ENCODE measurements at places on chromosomes 7 and 10. TPM values are rescaled to one million over a fixed set of nuclear protein-coding genes. Genes with fewer than 3 reads are reported as not detected.

DNA sequence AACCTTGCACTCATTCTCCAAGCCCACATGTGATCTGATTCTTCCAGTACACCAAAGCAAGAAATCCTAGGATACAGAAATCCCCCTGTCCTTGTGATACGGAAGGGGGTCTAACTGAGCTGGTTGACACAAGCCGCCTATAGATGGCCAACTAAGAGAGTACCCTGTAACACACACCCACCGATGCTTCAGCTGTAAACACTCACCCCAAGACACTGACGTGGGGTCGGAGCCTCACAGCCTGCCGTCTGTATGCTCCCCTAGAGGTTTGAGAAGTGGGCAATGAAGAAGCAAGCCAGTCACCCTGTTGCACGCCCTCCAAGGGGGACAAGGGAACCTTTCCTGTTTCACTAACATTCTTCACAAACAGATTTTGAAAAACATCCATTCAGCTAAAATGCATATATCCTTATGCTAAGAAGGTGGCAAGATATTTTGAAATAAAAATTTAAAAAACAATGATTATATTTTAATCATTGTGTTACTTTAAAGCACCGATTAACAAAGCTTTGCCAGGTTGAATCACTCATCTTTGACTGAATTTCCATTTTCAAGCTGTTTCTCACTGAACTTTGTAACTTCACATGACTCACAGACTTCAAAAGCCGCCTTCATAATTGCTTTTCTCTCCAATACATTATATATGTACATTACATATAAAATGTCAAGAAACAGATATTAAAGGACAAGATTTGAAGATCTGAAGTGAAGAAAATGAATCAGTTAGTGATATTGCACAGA is 329.3 kb downstream of the ARL4A start:
- no peak for DNase-seq

DNA sequence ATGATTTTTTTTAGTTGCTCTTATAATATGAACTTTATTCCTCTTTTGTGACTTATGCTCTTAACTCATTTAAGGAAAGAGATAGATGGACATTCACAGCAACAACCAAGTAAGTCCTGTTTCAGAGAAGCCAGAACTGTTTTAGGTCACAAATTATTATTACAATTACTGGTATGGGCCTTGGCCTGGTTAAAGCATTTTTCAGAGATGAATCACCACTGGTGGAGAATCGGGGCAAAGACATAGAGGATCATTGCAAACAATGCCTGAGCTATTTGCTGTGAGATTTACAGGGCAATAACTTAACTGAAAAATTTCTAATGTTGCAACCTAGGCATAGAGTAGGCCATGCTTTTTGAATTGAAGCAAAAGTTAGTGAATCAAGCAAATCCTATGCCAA is 138.0 kb upstream of the YAE1 start:
- no peak for DNase-seq

GRCh38 chr10:124341768-124342135 is 77.0 kb downstream of the OAT start:
- DNase-seq: no peak

DNA sequence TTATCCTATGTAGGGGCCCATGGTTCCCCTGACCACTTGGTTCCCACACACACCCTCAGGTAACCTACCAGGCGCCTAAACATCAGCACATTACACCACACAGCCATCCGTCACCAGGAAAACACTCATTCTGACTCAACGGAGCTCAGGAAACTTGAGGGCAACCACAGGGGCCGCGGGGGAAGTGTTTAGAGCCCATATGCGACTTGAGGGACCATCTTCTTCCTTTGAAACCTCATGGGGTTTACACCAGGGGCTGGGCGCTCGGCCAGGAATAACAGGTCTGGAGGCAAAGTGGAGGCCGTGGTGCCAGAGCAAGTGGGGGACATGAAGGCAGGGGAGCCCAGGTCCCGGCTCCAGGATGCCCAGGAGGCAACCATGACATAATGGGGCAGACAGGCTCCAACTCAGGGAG is 1.5 kb downstream of the STX1A start:
- DNase-seq: peak; percentile 91

CAMK1D gene
- total RNA-seq: 3.1 TPM

DNA sequence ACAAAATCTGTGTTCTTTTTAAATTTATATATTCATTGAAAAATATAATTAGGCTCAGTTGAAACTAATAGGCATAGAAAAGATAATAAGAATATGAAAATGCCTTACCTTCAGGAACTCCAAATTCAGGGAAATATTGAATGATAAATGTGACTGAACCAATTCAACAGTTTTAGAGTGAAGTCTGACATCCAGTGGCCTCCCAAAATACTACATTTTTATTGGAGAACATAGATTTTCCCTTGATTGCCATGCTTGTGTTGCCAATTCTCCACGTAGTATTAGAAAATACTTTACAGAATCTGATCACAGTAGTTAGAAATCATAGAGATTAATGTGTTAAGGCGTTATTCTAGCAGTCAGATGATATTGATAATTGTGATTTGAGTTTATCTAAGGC is 1246.7 kb downstream of the GATA3 start:
- DNase-seq: no peak

DNA sequence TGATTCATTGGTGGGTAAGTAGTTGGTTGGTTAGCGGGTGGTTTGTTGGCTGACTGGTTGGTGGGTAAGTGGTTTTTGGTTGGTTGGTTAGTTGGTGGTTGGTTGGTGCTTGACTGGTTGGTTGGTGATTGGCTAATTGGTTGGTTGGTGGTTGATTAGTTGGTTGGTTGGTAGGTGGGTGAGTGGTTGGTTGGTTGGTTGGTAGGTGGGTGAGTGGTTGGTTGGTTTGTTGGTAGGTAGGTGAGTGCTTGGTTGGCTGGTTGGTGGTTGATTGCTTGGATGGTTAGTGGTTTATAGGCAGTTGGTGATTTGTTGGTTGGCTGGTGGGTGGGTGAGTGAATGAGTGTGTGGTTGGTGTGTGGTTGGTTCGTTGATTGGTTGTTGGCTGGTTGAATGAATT is 44.2 kb downstream of the CALML3 start:
- no peak for DNase-seq

PNLIPRP2 gene
- not detected for total RNA-seq

SLC16A12 gene
- total RNA-seq: 0.66 TPM

DNA sequence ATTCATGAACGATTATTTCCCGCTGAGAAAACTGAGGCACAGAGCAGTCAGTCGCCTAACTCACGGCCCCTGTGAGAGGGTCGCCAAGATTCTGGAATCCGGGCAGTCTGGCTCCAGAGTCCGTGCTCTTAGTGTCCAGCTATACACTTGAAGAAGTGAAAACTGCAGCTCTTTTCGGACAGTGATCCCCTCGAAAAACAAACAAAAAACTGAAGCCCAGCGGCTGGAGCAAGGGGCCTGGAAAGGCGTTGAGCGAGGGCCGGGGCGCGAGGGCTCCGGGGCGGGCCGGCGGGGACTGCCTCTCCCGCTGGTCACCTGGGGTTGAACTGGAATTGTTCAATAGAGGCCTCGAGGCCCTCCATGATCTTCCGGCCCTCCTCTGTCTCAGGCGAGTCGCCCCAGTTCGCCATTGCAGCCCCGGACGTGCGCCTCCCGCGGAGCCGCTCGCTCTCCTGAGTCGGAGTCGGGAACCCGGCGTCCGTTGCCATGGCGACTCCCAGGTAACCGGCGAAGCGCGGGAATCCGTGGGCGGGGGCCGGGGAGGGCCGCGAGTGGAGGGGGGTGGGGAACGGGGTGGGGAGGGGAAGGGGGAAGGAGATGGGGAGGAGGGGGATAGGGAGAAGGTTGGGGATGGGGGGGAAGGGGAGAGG is 881 bp downstream of the C10orf67 start:
- no peak for DNase-seq

- no peak for DNase-seq
Measured at GRCh38 chr10:121614613-121615434, 16.6 kb upstream of the FGFR2 start.

DNA sequence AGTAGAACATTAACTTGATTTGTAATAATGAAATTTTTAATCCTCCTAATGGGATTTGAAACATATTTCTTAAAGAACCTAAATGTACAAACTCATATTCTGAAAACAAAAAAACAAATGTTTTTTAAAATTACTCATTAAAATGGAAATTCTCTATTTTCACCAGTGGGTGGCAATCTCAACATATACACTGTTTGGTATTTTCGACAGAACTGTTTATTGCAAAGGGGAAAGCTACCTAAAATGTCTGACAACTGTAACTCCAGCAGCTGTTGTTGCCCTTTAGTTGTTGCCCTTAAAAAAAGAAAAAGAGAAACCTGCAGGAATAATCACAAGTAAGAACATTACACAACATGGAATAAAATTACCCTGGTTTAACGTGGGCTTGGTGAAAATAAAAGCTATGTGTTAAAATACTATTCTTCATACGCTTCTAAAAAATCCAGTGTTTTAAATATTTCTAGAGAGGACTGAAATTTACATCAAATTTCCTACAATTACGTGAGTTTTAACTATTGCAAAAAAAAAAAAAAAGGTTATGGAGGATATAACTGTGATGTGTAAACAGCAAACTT is 54.5 kb downstream of the COL1A2 start:
- no peak for DNase-seq

DNA sequence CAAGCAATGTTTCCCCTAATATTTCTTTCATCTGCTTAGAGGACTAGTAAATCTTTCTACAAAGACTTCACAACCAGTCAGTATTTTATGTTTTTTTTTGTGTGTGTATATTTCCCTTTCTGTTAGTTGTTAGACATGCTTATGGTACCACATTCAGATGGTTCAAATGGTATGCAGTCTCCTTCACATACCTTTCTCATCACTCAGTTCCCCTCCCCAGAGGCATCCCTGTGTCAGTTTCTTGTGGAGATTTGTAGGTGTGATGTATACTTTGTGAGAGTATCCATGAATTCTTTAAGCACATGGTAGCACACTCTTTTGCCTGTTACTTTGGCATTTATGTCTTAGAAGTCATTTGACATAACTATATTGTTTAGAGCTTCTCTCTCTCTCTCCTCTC is 4.4 kb downstream of the ZNF485 start:
- no peak for DNase-seq

- DNase-seq: no peak
Measured at GRCh38 chr7:8018961-8019360, 50.4 kb downstream of the GLCCI1 start.

DNA sequence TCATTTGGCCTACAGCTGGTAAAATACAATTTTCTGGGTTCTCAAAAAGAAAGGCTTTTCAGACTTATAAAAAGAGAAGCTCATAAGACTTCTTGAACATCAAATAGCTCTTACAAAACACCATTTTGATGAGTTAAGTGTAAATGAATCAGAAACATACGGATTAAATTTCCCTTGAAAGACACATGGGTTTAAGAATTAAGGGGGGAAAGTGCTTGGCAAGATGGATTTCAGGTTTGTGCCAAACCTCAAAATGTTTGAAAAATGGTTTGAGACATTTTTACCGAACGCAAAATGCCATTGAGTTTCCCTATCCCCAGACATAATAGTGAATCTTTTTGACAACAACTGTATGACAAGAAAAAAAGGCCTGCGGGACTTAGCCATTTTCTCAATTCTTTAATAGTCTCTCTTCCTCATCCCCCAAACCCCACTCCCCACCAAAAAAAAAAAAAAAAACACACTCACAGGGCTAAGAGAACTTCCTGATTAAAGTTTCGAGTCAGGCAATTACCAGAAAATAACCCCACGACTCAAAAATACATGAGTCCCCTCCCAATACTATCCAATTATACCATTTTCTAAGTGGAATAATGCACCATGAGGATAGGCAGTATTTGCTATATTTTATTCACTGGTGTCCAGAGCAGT is 260.1 kb downstream of the TRIL start:
- no peak for DNase-seq

DNA sequence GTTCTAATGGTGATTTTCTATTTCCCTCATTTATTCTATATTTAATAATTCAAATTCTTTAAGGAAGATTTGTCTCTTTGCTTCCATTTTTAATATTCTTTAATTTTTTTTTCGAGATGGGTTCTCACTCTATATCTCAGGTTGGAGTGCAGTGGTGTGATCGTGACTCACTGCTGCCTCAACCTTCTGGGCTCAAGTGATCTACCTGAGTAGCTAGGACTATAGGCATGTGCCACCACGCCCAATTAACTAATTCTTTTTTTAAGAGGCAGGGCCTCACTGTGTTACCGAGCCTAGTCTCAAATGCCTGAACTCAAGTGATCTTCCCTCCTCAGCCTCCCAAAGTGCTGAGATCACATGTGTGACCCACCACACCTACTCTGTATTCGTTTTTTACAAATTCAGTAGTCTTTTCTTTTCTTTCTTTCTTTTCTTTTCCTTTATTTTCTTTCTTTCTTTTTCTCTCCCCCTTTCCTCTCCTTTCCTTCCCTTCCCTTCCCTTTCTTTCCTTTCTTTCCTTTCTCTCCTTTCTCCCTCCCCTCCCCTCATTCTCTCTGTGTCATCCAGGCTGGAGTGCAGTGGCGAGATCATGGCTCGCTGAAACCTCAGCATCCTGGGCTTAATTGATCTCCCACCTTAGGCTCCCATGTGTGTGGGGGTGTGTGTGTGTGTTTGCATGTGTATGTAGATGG is 323.1 kb downstream of the ADK start:
- DNase-seq: no peak

DNA sequence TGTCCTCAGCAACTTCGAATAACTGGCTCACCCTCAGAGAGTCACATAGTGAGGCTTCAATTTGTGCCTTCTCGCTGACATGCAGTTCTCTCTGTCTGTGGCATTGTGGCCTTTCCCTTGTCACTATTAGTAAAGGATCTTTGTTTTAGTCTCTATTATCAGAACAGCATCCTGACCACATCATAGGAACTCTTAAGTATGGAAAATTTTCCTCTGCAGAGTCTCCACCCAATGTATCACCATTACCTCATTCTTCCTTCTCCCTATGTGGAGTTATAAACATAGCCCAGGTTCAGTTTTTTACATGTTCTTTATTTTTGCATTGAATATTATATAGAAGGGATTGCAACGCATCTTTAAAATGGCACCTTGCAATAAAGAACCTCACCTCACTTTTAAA is 112.9 kb downstream of the FAM107B start:
- no peak for DNase-seq
